ENCODE measurements at places on chromosomes 5 and 9.
A peak's percentile ranks its signal among the peaks of the same experiment; 100 is the strongest.

DNA sequence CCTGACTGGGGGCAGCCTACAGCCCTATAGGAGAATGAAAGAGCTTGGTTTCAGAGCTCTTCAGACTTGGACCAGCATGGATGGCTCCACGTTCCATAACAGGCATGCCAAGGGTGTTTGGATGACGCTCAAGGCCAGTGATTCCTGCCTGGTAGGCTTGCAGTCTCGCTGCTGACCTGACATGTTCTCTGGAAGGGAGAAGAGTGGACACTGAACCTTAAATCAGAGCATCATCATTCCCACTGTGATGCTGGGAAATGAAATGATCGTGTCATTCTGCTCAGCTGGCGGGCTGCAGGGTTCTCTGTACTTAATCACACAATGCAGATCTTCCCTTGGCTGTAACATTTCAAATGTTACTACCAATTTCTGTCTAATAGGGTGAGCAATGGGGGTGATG lies 57.0 kb downstream of the CFAP90 start:
- DNase-seq, result no peak

- no peak for DNase-seq
These were observed 42.7 kb downstream of the CYLC2 start for GRCh38 chr9:103037508-103038477.

GRCh38 chr9:138073408-138073807 lies 195.8 kb downstream of the CACNA1B start:
- no peak for DNase-seq

DNA sequence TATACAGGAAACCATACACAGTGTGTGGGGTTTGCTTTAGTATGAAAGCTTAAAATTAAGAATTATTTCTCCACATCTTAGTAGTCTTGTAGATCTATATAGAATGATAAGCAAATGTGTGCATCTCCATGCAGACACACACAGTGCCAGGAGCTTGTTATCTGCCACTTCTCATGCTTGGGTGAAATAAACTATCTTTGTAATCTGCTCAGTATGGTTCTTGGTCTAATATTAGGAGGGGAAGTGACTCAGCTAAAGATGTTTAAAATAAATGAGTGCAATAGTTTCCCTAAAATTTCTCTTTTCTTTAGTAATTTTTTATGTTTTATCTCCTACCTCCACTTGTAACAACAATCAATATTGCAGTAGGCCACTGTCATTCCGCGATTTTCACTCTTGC lies 689.6 kb downstream of the TAF11L14 start:
- DNase-seq, result no peak

DNA sequence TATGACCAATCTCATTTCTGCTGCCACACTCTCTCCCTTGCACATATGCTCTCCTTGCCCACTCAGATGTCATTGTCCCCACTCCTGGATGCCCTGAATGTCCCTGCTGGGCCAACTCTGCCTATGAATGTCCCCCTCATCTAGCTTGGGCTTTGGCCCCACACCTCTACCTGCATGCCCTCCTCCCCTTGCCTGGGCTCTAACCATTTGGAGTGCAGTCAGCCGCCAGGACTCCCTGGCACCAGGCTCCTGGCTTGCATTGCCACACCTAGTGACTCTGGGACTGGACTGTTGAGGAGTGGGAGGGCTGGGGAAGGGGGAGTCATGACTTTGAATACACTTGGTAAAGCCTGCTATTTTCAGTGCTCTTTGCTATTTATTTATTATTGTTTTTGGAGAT lies 41.6 kb upstream of the POMT1 start:
- no peak for DNase-seq

DNA sequence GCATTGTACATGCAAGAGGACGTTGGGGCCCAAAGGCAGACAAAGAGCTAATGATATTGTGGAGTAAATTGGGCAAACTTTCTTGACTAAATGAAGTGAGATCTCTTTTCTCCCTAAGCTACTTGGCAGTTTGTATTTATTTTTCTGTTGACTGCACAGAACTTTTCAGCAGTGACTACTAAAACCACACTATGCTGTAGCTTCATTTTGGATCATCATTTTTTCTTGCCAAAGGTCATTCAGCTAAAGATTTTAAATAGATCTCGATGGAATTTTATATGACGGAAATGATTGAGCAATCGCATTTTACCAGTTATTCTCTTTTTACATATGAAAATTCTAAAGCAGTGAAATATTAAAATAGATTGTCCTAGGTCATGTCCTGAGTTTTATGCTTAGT lies 286.1 kb upstream of the ACTBL2 start:
- DNase-seq, result no peak

- no peak for DNase-seq
These were observed 22.3 kb downstream of the PJA2 start for GRCh38 chr5:109387408-109387974.

GRCh38 chr9:126301985-126302603 lies 24.5 kb upstream of the MVB12B start:
- DNase-seq, result peak; percentile 32

- DNase-seq, result no peak
These were observed 76.7 kb upstream of the CHD1 start for GRCh38 chr5:99005506-99005905.

Data from GM04504 (cell line).